Stomach (tissue), 19 donors: ENCODE measurements at places on chromosomes 3 and 15. TPM values are rescaled to one million over a fixed set of nuclear protein-coding genes. Genes with fewer than 3 reads are reported as not detected.

Gene EIF4E3
- total RNA-seq: 25.9 TPM

Gene MKRN3
- total RNA-seq: 14.2 TPM

Gene ATP11B
- total RNA-seq: 167 TPM

Gene GP5
- total RNA-seq: not detected

Gene CCNB2
- 7.0 TPM for total RNA-seq

Gene LEKR1
- total RNA-seq: 2.6 TPM

Gene SRP14
- 218 TPM for total RNA-seq

Gene ADCY5
- 71.0 TPM for total RNA-seq

Gene GOLGA8H
- 0.43 TPM for total RNA-seq

Gene FRMD5
- total RNA-seq: 5.5 TPM

Gene SPTBN5
- total RNA-seq: not detected

Gene C2CD4A
- 0.29 TPM for total RNA-seq

Gene CCR3
- 8.9 TPM for total RNA-seq

Gene EHD4
- 20.4 TPM for total RNA-seq

Gene METTL6
- total RNA-seq: 35.8 TPM

Gene DUOX1
- 114 TPM for total RNA-seq

Gene DNASE1L3
- 5.1 TPM for total RNA-seq

Gene SPINK8
- total RNA-seq: not detected

Gene TOPAZ1
- total RNA-seq: not detected

Gene ABI3BP
- 30.0 TPM for total RNA-seq

Gene GABPB1
- total RNA-seq: 4.1 TPM

Gene IL20RB
- total RNA-seq: not detected

Gene BNIP2
- total RNA-seq: 76.4 TPM

Gene ARRDC4
- 110 TPM for total RNA-seq
